ENCODE measurements at places on chromosomes 16 and 17.

- no peak for DNase-seq
Observed at GRCh38 chr16:68091380-68092261, 6.5 kb downstream of the NFATC3 start.

GRCh38 chr17:75067856-75068255 lies 19.9 kb upstream of the SLC16A5 start:
- DNase-seq, result no peak

DNA sequence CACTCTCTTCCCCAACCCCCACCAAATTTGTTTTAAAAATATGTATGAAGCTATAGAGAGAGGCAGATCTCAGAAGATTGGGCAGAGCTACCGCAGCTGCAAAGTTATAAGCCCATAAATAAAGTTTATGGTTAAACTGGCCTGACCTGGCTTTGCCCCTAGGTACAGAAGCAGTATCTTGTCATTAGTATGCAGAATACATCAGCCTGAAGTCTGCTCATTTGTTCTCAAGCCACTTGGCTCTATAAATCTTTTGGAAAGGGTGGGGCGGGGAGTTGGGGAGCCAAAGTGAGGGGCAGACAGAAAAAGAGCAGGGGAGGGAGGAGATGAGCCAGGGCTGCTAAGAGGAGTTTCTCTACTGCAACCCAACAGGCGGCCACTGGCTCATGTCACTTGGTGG lies 113.2 kb downstream of the SOX9 start:
- no peak for DNase-seq

DNA sequence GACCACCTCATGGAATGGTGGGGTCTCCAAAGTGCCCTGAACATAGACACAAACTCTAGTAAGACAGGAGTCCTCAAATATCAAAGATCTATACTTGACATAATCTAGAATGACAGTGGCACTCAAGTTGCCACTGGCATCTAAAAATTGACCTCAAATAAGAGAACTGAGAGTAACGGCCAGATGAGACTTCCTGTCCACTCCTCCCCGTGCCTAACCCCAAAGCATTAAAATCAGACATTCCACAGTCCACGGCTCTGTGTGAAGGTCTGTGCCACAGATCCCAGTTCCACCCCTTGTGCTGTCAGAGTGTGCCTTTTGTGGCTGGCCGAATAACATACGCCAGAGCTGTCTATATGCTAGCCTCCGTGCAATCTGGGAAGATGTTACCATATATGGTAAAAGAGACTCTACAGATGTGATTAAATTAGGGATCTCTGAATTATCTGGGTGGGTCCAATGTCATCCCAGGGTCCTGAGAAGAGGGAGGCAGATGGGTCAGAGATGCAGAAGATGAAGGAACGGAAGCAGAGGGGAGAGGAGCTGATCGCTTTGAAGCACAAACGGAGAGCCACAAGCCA lies 21.0 kb upstream of the EVPL start:
- DNase-seq, result no peak

DNA sequence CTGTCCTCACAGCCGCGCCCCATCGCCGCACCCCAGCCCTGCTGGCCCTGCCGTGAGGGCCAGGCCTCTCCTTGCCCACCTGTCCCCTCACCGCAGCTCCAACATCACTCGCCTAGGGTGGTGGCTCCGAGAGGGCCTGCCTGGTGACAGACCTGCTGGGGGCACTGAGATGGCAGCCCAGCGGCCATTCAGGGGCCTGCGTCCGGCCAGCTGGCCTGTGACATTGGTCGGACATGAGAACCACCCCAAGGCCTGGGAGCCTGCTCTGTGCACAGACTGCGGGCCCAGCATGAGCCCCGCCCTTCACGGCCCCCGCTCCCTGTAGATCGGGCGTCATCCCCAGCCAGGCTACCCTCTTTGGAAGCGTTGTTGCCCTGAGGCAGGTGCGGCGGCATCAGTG lies 11.8 kb downstream of the NME3 start:
- no peak for DNase-seq

GRCh38 chr17:76805319-76805718 lies 62.9 kb upstream of the MGAT5B start:
- no peak for DNase-seq

DNA sequence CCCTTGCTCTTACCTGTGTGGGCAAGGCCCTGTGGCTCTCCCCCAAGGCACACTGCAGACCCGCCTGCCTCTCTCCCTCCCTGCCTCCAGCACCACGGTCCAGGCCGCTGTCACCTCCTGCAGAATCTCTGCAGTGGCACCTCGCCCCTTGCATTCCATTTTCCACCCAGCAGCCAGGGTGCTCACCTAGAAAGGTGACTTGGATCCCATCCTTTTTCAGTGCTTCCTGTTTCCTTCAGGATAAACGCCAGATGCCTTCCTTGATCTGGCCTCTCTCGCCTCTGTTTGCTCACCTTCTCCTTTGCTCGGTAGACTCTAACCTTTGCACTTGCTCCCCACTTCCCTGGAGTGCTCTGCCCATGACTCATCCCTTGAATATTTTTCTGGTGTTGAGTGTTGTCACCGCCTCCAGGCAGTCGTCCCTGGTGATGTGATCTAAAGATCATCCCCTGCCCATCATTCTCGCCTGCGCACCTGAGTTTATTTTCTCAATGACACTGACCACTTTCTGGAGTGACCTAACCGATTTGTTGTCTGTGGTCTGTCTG lies 79.2 kb upstream of the LGALS9 start:
- no peak for DNase-seq

GRCh38 chr16:10103118-10103517 lies 79.1 kb downstream of the GRIN2A start:
- no peak for DNase-seq

GRCh38 chr16:47984669-47985068 lies 171.1 kb downstream of the ABCC12 start:
- no peak for DNase-seq

DNA sequence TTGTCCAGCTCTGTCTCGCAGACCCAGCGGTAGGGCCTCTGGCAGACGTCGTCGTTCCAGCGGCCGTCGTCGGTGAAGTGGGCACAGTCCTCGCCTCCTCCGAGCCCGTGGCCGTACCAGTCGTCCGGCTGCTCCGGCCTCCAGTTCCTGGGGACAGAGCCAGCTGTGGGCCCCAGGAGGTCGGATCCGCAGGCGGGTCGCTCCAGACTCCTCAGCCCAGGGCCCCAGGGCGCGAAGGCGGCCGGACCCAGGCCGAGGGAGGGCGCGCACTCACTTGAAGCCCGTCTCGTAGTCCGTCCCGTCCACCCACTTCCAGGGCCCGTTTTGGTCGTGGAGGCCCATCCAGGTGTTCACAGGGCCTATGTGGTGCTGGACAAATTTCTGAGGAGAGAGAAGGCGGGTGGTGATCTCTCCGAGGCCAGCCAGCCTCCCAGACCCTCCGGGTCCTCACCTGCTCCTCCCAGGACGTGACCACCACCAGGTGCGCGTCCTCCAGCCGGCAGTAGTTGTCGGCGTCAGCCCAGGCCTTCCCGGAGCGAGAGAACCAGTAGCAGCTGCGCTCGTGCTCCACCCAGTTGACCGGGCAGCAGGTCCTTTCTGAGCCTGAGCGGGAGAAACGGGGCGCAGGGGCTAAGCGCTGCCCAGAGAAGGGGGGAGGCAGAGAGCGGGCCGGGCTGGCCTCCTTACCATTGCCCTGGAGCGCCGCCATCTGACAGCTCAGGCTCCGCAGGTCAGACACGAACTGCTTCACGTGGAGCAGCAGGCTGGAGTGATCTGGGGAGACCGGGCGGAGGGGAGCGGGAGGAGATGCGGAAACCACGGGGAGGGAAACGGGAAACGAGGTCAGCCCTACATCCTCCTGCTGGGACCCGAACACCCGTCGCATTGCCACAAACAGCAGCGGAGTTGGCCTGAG lies 5.2 kb downstream of the ASGR1 start:
- DNase-seq, result no peak
